ENCODE measurements at places on chromosomes 2 and 18.

DNA sequence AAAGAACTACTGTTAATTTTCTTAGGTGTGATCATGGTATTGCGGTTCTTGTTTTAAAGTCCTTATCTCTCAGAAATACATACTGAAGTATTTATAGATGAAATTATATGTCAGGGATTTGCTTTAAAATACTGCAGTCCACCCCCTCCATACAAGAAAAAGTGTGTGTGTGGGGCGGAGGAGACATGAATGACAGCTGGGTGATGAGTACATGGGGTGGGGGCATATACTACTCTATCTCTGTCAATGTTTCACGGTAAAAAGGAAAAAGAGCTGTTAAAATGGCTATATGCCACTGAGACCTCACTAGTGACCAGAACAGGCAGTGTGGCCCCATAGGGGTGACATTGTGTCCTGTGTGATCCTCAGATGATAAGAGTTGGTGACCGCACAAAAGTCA, 54.1 kb downstream of the SPRED2 start:
- no peak for DNase-seq

DNA sequence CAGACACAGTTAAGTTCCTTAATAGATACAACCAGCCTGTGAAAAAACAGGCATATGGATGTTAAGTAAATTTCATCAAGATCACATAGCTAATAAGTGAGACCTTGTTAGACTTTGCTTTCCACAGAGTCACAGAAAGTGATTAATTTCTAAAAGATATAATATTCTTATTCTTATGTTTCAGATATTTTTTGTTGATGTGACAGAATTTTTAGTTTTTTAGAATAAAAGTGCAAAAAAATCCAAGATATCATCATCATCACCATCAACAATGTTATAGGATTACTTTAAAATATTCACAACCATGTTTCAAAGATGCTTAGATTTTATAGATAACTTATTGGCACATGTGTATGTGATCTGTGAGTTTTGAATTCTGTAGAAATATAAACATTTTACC, 132.3 kb upstream of the ITGA4 start:
- no peak for DNase-seq

- no peak for DNase-seq
These were observed 552.0 kb upstream of the NRP2 start for GRCh38 chr2:205130111-205130829.

- DNase-seq, result no peak
These were observed 546.6 kb upstream of the LRRTM4 start for GRCh38 chr2:78068808-78069207.

GRCh38 chr2:160199683-160200389, at the start of gene ITGB6:
ITGB6 (minus strand) TSS chr2:160200272; CDS start chr2:160200063, 209 bp downstream.
- no peak for DNase-seq

DNA sequence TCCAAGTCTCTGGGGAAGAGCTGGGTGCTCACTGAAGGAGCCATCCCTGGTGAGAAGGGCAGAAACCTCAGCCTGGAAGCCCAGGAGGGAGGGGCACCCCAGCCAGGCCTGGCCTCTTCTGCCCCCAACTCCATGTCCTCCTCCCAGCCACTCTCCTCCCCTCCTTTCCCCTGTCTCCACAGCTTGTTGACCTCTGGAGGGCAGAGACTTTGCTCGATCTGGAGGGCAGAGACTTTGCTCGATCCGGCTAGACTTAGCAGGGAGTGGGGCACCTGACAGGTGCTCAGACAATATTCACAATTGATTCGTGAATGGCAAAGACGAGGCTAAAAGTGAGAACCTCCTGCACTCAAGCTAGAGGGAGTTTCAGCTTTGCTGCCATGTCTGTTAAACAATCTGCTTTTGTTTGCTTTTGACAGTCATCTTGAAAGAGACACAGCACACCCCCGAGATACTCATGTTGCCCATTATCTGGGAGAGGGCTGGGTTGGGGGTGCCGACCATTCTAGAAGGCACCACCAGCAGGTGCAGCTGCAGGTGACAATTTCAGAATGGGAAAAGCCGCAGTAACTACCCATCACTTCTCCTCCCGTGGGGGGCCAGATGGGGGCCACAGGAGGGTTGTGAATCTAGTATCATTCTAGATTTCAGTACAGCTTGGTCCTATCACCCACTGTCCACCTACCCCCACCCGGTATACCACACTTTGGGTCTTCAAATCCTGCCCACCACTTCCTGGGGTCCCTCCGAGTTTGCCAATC, 54.8 kb downstream of the DNMT3A start:
- no peak for DNase-seq

GRCh38 chr2:204010628-204011560, 74.3 kb downstream of the ICOS start:
- no peak for DNase-seq

GRCh38 chr2:101883860-101884259, 107.9 kb upstream of the IL1R2 start:
- no peak for DNase-seq

GRCh38 chr2:237324837-237325236, 89.1 kb downstream of the COL6A3 start:
- no peak for DNase-seq

GRCh38 chr18:42168487-42168886, 213.5 kb downstream of the PIK3C3 start:
- no peak for DNase-seq

GRCh38 chr2:197940382-197940781, 136.0 kb downstream of the PLCL1 start:
- no peak for DNase-seq

DNA sequence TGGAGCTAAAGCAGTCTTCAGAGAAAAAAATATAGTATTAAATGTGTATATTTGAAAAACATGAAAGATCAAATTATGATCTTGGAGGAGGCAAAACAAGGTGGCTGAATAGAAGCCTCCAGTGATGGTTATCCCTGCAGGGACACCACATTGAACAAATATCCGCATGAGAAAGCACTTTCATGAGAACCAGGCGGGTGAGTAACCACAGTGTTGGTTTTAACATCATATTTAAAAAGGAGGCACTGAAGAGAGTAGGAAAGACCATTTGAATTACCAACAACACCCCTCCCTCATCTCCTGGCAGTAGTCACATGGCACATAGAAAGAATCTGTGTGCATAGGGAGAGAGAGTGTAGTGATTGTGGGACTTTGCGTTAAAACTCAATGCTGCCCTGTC, 759.6 kb upstream of the NRXN1 start:
- DNase-seq, result no peak

- no peak for DNase-seq
These were observed 141.4 kb downstream of the SMAD7 start for GRCh38 chr18:48809365-48809764.

GRCh38 chr2:54945391-54946219, 104.6 kb downstream of the RTN4 start:
- DNase-seq, result no peak

GRCh38 chr2:48180557-48180956, 274.3 kb upstream of the FBXO11 start:
- DNase-seq, result no peak

- no peak for DNase-seq
These were observed 238.6 kb upstream of the CYP26B1 start for GRCh38 chr2:72386288-72386687.

- no peak for DNase-seq
These were observed 138.3 kb upstream of the STON1 start for GRCh38 chr2:48391616-48392015.

DNA sequence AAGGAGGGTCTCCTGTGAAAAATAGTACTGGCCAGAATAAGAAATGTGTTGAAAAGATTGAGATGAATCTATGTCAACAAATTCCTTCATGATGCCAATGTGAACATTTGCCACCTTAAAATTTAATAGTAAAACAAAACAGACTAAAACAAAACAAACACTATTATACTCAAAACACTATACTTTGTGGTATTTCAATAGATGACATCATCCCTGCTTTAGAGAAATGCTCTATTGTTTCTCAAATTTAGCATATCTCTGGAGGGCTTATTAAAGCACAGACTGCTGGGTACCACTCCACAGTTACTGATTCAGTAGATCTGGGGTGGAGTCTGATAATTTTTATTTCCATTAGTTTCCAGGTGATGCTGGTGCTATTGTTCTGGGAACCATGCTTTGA, 579.4 kb upstream of the FAM98A start:
- no peak for DNase-seq

- DNase-seq, result no peak
These were observed 12.1 kb downstream of the PTMA start for GRCh38 chr2:231720292-231720986.
